Pulmonary artery endothelial cell (primary cell): ENCODE measurements at places on chromosomes 5 and 9. TPM values are rescaled to one million over a fixed set of nuclear protein-coding genes. Genes with fewer than 3 reads are reported as not detected.
A peak's percentile ranks its signal among the peaks of the same experiment; 100 is the strongest.

The BAAT gene
- under 0.01 TPM in 1 of 2 replicates, not detected in the other for total RNA-seq

The RELL2 gene
- 2.7 and 3.3 TPM in 2 replicates for total RNA-seq

The S1PR3 gene
- 19.0 and 22.4 TPM in 2 replicates for total RNA-seq

The LCN2 gene
- not detected in 2 replicates for total RNA-seq

The PARP8 gene
- 0.13 and 0.28 TPM in 2 replicates for total RNA-seq

The LRRC19 gene
- not detected in 2 replicates for total RNA-seq

The CCL28 gene
- total RNA-seq: 0.85 and 1.1 TPM in 2 replicates

The PPP3R2 gene
- total RNA-seq: not detected in 2 replicates

The SV2C gene
- total RNA-seq: not detected in 2 replicates

The DENND4C gene
- total RNA-seq: 65.0 and 84.6 TPM in 2 replicates

- DNase-seq: no peak
Measured at GRCh38 chr9:105447814-105448812, at the start of gene FSD1L. TSS of gene FSD1L (plus strand) at chr9:105448034. CDS start at chr9:105448221, 187 bp downstream.

GRCh38 chr5:161400583-161400982, 145.9 kb downstream of the GABRB2 start:
- DNase-seq: no peak

GRCh38 chr5:109986726-109987125, 297.0 kb downstream of the MAN2A1 start:
- DNase-seq: no peak

- DNase-seq: no peak
Measured at GRCh38 chr5:138466900-138467710, 1.8 kb downstream of the EGR1 start.

DNA sequence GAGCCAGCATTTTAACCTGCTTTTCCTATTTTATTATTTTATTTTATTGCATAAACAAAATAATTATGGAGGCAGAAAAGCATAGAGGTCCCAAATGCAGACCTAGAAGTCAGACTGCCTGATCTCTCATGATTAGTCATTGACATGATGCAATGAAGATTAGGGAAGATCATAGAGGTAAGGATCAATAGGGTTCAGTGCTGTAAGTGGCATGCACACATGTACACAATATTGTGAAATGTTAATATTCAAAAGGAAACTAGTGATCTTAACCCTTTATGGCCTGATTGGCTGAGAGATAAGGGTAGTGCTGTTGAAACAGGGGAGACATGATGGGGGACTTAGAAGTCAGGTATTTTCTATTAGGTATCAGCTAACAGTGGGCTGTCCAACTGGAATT, 1.1 kb upstream of the FRRS1L start:
- no peak for DNase-seq

DNA sequence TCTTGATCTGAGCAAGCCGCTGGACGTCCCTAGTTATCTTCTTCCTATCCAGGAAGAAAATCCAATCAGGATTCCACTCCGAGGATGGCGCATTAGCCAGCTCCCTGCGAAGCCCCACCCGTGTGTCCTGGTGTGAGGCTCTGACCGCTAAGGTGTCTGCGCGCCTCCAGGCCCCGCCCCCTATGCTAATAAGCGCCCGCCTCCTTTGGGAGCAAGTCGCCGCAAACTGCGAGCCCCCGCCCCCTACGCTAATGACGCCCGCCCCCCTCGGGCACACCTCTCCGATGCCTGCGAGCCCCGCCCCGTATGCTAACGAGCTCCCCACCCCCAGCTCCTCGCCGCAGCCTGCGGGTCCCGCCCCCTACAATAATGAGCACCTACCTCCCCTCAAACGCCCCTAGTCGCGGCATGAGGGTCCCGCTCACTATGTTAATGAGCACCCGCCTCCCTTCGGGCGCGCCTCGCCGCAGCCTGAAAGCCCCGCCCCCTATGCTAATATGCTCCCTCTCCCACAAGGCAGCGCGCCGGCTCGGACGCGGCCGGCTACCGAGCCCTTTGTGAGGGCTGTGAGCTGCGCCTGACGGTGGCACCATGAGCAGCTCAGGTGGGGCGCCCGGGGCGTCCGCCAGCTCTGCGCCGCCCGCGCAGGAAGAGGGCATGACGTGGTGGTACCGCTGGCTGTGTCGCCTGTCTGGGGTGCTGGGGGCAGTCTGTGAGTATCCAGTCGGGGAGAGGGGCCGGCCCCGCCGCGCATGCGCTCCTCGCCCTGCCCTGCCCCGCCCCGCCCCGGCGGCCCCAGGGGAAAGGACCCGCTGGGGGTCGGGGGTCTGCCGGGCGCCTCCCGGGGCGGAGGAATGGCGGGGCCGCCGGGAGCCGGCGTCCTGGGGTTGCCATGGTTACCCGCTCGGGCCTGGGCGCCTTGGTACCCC, at the start of gene CACFD1:
CACFD1 (plus strand) TSS at position 503 of the 929 bp plus-strand sequence; CDS start at position 592, 89 bp downstream.
- peak; percentile 74 for DNase-seq

DNA sequence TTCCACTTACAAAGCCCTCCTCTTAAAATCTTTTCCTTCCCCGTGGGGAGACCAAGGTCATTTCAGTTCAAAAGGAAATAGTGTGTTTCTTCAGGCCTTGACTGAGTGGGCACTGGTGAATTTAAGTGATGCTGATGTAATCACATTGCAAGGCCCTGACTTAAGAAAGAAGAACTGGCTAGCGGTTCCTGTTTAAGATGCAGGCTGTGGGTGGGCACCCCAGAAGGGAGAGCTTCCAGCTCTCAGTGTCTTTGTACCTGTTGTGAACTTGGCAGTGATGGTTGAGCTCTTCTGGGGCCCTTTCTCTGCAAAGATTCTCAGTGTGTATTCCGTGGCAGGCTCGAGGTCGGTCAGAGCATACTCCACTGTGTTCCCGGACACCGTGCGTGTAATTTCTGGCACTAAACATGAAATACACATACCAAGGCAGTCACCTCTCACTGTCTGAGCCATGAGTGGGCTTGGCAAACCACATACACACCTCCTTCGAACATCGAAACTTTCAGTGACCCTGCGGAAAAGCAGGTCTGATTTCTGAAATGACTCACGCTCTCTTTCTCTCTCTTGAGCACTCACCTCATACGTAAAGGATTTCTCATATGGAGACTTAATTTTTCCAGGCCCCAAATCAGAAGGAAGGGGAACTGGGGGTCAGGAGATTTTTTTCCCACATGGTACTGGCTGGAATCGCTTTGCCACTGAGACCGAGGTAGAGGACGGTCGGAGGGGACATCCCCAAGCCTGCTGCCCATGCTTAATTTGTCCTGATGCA, 81.9 kb downstream of the TNC start:
- DNase-seq: no peak

DNA sequence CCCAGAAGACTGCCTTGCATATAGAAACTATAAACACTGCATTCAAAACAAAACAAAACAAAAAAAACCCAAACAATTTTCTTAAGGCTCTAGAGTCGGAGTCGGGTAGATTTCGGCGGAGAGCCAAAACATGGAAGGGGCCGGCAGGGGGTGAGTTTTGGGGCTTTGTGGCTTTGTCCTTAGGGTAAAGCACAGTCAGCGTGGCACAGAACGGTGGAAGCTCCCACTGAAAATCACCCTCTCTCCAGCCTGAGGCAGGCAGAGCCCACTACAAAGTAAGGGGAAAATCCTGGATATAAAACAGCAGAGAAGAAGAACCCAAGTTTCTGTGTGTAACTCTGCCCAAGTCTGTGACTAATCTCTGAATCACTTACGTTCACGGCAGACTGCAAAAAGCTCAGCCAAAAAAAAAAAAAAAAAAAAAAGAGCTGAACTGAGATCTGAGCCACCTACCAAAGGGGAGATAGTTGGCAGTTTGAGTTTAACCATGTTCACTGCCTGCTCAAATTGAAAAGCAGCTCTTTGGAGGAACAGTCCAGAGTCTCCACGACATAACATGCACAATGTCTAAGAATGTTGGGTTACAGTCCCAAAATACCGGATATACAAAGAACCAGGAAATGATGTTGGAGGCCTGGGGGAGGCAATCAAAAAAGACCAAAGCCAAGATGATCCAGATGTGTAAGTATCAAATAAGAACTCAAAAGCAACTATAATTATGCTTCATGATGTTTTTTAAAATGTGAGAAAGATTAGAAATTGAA, 26.6 kb upstream of the OR2K2 start:
- DNase-seq: peak; percentile 13

DNA sequence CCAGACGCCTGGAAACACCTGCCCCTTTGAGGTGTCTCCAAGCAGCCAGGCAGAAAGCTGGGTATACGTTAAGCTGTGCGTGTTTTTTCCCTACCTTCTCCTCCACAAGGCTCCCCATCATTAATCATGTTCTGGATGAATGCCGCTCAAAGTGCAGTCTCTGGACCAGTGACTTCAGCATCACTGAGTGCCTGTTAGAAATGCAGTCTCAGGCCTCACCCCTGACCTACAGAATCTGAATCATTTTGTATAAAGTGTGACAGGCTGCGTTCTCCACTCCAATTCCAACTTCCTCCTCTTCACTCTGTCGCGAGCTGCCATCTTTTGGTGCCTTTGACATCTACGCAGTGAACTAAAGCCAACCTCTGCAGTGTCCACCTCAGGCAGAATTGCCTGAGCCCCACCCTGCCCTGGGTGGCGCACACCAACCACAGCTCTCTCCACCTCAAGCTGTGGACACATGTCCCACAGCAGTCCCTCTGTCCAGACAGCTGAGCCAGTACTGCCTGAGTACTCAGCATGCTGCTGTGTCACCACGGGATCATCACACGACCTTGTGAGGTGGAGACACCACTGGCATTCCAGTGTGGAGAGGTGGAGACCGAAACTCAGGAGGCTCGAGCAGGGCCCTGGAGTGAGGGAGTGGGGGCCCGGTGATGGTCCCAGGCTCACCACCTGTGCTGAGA, 14.2 kb downstream of the PTPN3 start:
- no peak for DNase-seq

- DNase-seq: no peak
Measured at GRCh38 chr5:150568663-150569062, 60.7 kb downstream of the NDST1 start.

- no peak for DNase-seq
Measured at GRCh38 chr5:92687821-92688722, 892.9 kb downstream of the NR2F1-AS1 start.

GRCh38 chr9:127660886-127661741, 45.7 kb upstream of the CFAP157 start:
- no peak for DNase-seq

- no peak for DNase-seq
Measured at GRCh38 chr9:15298362-15298761, 8.7 kb downstream of the TTC39B start.

GRCh38 chr9:4016789-4017188, 283.1 kb downstream of the GLIS3 start:
- DNase-seq: no peak

GRCh38 chr5:27315363-27316270, 277.2 kb upstream of the CDH9 start:
- no peak for DNase-seq

GRCh38 chr9:83245979-83246659, 183.2 kb upstream of the RASEF start:
- no peak for DNase-seq

DNA sequence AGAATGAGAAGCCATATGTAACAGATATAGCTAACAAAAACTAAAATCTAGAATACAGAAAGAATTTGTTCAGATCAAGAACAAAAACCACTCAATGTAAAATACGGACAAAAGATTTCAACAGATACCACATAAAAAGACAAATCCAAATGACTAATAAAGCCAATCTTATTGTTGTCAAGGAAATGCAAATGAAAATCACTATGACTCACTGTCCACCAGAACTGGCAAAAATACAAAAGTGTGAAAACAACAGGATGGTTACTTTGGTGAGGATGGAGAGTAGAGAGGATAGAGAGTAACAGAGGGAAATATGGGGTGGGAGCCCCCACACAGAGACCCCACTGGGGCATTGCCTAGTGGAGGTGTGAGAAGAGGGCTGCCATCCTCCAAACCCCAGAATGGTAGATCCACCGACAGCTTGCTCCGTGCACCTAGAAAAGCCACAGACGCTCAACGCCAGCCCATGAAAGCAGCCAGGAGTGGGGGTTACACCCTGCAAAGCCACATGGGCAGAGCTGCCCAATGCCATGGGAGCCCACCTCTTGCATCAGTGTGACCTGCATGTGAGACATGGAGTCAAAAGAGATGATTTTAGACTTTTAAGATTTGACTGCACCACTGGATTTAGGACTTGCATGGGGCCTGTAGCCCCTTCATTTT, 15.2 kb upstream of the RHOBTB3 start:
- DNase-seq: peak; percentile 57

DNA sequence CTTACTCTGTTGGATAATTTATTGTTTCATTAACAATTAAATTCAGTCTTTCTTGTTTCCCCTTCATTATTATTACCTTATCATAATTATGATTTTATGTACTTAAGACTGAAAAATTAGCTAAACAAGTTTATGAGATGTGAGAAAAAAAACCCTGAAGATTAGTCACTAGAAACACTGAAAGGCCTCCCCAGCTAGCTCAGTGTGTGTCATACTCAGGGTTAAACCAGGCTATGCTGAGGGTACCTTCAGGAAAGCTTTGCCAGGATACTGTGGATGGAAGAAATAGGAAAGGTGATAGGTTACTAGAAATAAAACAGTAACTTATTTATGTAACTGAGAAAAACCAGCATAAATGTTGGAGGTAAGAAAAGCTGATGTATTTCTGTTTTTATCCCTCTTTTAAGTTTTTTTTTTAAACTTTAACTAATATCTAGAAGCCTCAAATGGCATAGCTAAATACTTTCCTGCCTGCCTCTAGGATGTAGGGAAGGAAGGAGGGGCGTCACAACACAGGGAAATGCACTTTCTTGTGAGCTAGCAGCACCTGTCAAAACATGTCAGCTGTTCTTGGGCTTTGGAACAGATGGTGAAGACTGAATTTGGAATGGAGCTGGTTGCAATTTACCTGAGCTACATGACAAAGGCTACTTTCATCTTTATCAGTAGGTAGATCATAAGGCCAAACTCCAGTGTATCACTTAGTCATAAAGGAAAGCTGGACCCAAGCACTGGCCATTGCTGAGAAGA, 24.2 kb downstream of the NMRK1 start:
- no peak for DNase-seq

DNA sequence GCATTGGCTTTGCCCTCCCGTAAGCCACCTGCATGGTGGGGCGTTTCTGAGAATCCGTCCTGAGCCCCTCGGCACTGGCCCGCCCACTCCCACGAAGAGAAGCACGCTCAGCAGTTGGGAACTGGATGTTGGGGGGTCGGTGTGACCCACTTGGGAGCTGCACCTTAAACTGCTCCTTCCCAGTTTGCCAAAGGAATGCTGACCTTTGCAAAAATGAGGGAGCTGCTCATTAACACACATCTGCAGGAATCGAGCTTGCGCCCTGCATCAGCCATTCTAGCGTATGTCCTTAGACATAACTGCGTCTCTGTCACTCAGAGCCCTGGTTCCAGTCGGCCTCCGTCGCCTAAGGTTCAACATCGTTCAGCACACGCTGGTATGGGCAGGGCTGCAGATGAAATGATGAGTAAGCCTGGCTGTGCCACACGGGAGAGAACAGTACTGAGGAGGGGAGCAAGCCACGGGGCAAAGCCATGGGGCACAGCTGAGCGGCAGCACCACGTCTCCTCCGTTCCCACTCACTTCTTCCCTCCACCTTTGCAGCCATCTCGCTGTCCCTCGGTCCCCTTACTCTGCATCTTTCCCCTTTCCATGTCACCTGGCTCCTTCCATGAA, 28.8 kb upstream of the NCS1 start:
- no peak for DNase-seq

DNA sequence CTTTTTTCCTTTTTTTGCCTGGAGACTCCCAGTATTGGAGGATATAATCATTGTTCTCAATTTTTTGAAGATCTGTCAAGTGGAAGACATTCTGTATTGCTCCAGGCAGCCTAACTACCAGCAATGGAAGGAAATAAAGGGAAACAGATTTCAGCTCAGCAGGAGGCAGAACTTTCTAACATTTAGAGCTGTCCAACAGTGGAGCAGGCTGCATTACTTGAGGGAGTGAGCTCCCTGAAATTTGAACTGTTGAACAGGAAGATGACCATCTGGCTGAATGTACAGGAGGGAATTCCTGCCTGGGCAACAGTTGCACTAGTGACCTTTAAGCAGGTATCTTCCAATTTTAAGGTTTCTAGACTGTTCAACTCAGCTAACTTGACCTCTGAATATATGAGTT, 1.1 kb upstream of the GAPVD1 start:
- DNase-seq: no peak
